CD4-positive, alpha-beta T cell treated with Interleukin-6 at 100 ng/mL for 8 hours (primary cell): ENCODE measurements at places on chromosomes 7 and 10.

GRCh38 chr10:102629661-102630614, 14.3 kb upstream of the TRIM8 start:
- no peak for DNase-seq

GRCh38 chr7:81256991-81257390, 338.1 kb upstream of the SEMA3C start:
- DNase-seq = no peak

- no peak for DNase-seq
Measured at GRCh38 chr10:43027331-43027955, 49.4 kb upstream of the RET start.

DNA sequence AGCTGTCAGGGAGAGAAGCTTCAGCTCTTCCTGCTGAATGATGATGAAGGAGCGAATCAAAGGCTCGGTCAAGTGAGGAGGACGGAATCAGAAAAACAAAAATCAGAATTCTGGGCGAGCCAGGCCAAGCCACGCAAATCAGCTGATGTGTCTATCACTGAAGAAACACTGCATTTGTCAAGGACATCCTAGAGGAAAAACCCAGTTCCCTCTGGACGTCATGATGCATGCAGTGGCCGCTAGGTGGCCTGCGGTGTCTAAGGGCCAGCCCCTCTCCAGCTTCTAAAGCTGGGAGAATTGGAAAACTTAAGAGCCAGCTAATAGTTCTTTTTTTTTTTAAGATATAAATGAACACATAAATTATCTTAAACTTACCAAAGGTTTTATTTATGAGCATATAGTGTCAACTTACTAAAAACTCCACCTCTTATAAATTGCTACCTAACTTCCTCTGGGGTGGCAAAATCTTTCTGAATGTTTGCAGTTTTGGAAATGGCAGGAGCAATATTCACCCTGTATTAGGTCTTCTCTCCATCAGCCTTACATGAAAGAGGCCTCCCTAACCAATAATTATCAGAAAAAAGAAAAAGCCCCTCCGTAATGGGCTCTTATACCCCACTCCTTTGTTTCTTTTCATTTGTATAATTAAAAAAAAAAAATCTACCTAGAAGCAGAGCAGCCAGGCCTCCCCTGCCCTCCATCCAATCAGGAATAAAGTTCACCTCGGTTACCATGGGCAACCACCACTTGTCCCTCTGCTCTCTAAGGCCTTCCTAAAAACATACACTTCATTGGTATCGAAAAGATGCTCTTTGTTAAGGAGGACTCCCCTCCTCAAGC, 186.8 kb downstream of the USP6NL start:
- DNase-seq = no peak

DNA sequence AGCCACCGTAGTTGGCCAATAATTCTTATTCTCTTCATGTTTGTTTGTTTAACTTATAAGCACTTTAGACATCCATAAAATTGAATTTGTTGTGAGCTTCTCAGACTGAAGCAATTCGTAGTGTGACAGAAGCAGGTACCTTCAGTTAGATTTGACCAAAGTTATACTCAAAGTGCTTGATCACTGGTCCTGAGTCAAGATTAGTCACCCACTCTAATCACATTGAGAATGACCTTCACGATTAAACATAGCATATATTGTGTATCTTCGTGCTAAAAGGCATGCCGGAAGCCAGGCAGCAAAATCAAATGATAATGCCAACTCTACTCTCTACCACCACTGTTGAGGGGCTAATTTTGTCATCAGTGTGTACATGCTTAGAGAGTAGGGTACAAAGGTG, 763.7 kb upstream of the MBL2 start:
- no peak for DNase-seq

DNA sequence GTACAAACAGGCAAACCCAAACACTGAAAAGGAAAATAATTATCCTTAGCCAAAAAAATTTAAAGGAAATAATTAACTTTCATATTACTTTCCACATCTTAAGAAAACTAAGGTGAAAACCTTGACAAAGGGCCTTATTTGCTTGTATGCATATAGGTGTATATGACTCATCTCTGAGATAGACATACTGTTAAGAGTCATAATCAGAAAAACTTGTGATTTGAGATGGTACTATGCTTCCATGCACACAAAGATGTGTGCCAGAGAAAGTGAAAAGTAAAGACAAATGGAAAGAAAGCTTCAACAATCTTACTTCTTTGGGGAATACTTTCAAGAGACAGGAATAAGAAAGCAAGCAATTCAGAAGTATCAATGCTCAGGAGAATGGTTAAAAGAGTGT, 3.3 kb upstream of the CACNA2D1 start:
- DNase-seq = no peak

DNA sequence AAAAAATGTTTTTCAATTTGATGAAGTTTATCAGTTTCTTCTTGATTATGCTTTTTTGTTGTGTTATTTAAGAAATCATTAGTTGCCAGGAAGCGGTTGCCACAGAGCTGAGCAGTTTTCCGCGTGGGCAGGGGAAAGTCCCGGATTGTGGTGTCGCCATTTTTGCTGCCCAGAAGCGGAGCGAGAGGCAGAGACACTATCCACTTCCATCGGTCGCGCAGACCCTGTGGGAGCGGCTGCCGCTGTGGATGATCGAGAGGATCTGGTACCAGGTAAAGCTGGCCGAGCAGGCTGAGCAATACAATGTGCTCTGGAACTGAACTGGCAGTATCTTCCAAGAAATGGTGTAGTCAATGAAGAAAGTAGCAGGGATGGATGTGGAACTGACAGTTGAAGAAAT, 119.8 kb downstream of the ZNF736 start:
- DNase-seq = no peak

DNA sequence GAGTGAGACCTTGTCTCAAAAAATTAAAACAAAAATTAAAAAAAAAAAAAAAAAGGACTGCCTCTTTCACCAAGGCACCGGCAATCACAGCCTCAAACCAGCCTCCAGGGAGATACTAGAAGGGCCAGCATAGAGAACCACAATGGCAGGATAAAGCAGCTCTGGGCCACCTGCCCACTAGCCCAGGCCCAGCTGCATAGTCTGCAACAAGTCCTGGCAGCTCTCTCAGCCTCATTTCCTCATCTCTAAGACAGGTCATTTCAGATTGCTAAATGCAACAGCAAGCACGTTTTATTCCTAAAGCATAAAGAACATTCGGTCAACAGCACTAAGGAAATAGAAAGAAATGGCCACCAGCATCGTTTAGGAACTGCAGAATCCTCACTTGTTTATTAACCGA, 28.8 kb downstream of the XPNPEP1 start:
- no peak for DNase-seq

DNA sequence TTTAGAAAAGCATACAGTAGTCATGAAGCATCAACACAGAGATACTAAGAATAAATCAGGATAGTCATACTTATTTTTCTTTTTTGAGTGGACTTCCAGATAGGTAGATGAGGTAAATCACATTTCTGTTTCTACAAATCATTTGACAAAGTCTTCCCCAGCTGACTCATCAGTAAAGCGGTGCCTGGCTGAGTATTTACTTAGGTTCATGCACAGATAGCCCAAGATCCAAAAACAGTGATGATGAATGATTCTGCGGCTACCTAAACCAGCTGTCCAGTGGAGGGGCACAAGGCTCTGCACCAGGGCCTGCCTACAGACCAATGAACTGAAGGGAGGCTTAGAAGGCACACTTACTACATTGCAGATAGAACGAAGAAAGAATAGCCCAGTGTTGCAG, 113.1 kb downstream of the PARP12 start:
- no peak for DNase-seq

DNA sequence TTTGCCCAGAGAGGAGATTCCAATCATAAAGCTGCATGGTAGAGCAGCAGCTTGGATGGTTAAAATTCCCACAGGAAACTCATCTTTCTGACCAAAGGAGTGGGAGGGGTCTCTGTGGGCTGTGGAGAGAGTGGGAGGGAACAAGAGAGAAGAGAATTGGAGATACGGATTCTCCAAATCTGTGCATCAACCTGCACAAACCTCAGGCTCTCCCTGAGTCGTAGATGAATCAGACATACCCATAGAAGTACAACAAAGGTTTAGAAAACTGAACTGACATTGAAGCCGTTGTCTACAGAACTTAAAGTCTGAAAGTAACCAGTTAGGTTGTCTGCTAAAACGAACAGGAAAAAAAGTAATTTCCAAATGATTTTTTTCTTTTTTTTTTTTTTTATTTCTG, 41.9 kb downstream of the CYCS start:
- DNase-seq = no peak

DNA sequence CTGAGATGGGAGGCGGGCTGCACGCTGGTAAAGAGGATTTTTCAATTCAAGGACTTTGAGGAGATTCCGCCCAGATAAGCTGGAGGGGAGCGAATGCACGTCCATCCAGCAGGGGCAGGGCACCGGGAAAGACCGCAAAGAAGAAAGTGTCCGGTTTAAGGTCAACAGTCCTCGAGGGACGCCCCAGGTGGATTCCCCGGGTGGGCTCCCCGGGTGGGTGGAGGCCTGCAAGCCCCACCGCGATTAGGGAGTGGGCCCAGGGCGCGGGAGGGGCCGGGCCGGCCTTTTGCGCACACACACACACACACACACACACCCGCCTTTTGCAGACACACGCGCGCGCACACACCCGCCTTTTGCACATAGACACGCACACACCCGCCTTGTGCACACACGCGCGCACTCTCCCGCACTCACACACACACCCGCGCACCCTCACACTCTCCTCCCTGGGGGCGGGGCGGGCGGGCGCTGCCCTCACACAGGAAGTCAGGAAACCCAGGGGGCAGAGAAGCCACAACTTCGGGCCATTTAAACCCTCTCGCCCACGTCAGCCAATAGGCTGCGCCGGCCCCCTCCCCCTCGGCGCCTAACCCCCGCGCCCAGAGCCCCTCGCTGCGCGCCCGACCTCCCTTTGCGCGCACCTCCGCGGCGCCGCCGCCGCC, 615 bp downstream of the ARHGAP12 start:
- peak; percentile 58 for DNase-seq

DNA sequence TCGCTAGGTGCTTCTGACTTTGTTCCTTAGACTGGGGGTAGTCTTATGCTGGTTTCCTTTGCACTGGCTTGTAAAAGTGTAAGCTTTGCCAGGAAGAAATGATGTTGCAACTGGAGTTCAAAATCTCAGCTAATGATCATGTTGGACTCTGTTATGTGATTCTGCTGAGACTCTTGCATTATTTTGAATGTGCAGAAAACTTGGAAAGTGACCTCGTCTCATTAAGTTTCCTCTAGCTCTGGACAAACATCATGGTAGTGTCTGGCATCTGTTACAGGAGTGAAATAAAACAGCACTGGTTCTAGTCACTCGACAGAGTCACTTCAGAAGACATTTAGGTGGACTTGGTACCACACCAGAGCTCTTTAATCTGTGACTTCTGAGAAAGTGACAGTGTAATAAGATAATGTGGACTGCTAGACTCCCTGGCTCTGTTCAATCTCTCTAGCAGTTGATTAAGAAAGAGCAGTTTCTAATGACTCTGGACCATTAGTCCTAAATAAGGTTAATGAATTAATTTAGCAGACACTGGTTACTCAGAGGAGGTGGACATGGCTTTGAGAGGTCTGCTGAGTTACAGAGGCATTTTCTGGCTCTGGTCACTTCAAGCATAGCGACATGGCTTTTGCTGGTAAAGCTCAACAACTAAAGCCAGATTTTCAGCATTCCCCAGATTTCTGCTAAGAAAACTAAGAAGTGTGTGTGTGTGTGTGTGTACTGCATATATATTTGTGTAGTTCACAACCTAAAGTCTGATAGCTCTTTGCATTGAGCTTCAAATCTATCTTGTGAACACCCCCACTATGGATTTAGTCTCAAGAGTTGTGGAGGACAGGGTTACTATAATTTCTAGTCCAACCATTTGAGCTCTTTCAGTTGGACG, 2.0 kb downstream of the NRP1 start:
- DNase-seq = no peak

DNA sequence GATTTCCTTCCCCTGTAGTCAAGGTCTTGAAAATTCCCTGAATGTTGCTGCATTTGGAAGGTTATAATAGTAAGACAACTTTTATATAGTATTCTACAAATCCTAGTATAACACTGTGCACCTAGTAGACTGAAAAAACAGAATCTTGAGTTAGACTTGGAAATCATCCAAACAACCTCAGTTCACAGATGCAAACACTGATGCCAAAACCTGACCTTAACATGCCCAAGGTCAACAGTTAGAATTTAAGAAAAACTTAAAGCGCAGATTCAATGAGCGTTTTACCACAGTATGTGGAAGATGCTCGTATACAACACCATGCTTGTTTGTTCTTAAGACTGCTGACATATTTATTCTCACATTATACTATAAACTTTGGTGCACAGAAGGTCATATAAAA, 3.0 kb downstream of the PIP4K2A start:
- DNase-seq = no peak

GRCh38 chr10:96269438-96270300, 1.7 kb downstream of the BLNK start:
- no peak for DNase-seq

GRCh38 chr10:116646502-116646901, 25.7 kb downstream of the PNLIPRP2 start:
- no peak for DNase-seq

- no peak for DNase-seq
Measured at GRCh38 chr10:62019013-62019684, 117.7 kb downstream of the ARID5B start.

DNA sequence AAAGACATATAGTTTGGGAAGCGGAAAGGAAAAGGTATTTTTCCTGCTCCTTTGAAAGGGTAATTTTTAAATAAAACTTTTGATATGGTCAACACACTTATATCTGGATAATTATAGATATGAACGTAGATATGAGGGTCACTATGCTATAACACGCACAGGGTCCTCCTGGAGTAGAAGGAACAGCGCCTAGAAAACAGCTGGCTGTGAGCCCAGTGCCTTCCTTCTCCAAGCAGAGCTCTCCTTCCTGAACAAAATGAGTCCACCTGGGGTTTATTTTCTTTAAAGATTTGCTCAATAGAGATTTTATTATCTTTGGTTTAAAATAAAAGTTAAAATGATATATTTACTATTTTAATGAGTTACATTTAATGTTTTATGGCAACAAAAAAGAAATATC, 13.1 kb downstream of the STEAP1 start:
- DNase-seq = no peak

DNA sequence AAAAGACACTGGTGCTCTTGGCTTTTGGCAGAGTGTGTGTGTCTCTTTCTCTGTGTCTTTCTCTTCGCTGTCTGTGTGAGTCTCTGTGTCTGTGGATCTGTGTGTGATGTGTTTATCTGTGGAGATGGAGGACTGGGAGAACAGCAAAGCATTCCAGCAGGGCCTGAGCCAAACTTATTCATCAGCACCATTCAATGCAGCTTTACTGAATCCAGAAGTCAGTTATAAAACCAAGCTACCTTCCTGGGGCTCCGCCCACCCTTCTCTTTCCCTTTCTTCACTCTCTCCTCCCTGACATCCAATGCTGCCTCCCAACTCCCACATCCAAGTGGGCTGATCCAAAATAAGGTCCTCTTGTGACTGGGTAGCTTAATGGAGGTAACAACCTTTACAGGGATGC, 3.9 kb downstream of the SGMS1 start:
- no peak for DNase-seq

- no peak for DNase-seq
Measured at GRCh38 chr10:65861249-65861648, 1064.6 kb upstream of the LRRTM3 start.

GRCh38 chr10:20598590-20598989, 298.5 kb downstream of the NEBL start:
- DNase-seq = no peak
